ENCODE measurements at places on chromosomes 1 and 21.

- no peak for DNase-seq
These were observed 20.8 kb downstream of the DMBX1 start for GRCh38 chr1:46510341-46510997.

- DNase-seq: no peak
These were observed 45.8 kb upstream of the SERBP1 start for GRCh38 chr1:67476006-67476482.

DNA sequence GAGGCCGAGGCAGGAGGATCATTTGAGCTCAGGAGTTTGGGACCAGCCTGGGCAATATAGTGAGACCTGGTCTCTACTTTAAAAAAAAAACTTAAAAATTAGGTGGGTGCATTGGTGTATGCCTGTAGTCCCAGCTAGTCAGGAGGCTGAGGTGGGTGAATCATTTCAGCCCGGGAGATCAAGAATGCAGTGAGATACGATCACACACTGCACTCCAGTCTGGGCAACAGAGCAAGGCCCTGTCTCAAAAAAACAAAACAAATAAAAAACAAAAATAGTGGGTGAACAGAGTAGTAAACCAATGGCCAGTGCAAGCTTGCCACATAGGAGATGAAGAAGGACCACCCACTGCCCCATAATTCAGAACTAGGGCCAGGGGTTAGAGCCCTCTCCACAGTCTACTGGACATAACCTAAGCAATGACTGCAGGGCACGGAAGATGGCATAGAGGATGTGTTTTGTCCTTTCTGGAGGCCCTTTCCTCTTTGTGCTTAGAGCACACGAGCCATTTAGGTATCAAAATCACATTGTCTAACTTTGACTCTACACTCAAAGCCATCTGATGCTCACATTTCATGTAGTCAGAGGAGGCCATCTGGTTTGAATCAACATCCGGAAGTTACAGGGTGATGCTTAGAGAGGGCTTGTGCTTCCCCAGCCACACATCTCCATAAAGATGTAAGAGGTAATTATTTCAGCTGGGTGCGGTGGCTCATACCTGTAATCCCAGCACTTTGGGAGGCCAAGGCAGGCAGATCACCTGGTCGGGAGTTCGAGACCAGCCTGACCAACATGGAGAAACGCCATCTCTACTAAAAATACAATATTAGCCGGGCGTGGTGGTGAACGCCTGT, 12.6 kb downstream of the CD2 start:
- DNase-seq: no peak

GRCh38 chr1:84000954-84001495, 2.1 kb upstream of the TTLL7 start:
- no peak for DNase-seq

DNA sequence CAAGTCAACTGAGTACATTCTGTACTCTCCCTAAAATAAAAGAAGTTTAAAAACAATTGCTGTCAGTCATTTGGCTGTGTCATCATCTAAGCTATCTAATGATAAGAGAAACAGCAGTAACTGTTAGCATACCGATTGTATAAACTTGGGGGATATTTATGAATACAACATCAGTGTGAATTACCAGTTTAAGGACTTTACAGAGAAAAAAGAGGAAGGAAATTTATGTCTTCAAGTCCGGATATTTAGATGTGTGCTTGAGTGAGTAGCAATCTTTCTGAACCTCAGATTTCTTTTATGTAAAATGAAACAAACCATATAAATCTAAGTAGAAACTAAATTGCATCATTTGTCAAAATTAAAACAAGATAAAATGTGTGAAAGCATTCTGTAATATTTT, 1557.0 kb downstream of the MRPL39 start:
- no peak for DNase-seq

DNA sequence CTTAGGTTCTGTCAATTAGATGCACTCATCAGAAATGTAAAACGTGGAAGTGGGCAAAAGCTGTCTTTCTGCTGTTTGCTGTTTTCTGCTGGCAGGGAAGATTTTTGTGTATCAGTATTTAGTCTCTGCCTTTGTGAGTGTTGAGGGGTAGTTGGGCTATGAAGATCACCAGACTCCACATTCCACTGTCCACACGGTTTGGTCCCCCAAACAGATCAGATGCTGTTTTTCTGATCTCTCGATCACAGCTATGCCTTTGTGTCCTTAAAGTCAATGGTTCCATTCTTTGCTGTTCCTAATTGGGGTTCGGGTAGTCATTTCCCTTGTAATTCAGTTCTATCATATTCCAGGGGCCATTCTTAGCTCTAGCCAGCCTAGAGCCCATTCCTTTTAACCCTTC, 27.0 kb upstream of the NPL start:
- no peak for DNase-seq
